ENCODE measurements at places on chromosomes 2 and 18.

GRCh38 chr18:50061876-50062517 is 132.9 kb downstream of the MYO5B start:
- no peak for DNase-seq

DNA sequence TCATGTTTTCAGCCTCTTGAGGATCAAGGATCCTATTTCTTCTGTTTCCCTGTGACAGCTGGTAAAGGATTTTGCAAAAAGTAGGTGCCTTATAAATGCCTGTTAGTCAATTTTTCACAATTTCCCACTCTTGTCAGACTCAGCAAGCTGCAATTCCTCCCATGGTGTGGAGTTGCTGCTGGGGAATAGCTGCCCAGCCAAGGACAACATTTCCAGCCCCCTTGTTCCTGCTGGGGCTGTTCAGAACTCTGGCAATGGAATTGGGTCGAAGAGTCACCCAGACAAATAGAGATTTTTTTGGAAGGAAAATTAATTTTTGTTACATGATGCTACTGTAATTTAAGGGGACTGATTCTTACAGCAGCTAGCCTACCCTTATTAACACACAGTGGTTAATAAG is 43.7 kb downstream of the FSHR start:
- DNase-seq = no peak

DNA sequence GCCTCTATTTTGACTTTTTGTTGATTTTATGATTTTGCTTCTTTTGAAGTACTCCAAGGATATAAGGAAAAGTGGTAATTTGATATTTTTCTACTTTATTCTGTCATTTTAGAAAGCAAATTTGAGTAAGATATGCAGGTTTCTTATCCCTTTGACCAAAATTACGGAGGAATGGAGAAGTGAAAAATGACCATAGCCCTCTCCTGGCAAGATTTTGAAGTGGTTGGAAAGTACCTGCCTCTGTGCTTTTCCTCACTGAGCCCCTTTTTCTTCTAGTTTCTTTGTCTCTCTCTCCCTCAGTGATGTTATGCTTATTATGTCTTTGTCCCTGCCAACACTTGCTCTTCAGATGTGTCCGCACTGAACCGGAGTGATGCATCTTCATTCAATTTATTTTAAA is 898.1 kb downstream of the EPHA4 start:
- no peak for DNase-seq

GRCh38 chr2:170843656-170844055 is 27.0 kb downstream of the GAD1 start:
- DNase-seq = no peak

DNA sequence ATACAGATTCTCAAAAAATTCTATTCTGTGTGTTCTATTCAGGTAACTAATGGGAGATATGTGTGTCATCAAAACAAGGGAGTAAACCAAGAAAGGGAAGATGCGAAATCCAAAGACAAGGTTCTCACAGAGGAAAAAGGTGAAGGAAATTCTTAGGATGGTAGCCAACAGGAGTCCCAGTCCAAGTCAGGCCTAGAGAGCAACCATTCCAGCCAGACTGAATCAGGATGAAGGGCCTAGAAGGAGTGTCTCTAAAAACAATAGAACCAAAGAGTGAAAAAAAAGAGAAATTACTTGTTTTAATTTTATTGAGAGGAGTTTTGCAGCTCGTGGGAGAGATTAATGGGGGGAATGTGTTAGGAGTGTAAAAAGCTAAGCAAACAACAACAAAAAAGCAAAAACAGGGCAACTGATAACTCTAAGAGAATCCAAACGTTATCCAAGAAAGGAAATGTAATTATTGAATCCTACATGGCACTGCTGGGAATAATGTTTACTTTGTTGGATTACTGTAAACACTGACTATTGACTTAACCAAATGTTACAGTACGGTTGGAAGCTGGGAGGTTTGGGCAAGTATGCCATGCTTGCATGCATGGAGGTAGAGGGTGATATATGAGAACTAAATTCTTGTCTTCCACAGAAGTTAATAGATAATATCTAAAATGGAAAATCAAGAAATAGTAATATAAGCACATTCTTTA is 12.3 kb downstream of the MAP3K20 start:
- DNase-seq = no peak

DNA sequence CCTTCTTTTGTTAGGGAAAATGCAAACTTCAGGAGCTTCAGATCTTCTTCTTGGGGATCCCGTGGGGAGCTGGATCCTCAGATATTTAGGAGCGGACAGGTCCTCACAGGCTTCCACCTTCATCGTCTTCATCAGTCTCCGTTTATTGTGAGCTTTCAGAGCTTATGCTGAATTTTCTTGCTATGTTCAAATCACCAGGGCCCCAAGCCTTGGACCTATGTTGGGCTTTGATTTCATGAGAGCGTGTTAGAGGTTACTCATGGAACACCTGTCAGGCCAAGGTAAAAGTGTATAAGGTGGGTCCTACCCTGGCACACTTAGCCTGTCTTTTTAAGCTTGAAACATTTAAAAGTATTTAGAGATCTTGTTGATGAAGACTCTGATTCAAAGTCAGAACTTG is 212.9 kb downstream of the FAM210A start:
- DNase-seq = no peak

DNA sequence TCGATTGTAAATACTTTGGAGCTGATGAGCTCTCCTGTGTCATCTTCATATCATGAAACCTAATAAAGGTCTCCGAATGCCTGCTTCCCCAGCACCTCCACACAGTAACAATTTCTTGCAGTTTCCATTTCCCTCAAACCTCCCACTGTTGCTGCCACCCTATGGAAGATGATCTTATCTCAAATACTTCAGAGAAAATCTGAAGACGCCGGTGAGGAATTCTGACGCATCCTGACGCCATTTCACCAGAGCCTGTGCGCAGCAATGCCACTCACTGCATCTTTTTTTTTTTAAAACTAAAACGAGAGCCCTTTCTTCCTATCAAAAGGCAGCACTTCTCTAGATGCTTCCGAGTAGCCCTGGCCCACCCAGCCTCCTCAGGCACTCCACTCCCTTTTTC is 31.9 kb upstream of the GNAL start:
- DNase-seq = no peak

- no peak for DNase-seq
Observed at GRCh38 chr2:211035548-211036185, 479.3 kb downstream of the CPS1 start.

DNA sequence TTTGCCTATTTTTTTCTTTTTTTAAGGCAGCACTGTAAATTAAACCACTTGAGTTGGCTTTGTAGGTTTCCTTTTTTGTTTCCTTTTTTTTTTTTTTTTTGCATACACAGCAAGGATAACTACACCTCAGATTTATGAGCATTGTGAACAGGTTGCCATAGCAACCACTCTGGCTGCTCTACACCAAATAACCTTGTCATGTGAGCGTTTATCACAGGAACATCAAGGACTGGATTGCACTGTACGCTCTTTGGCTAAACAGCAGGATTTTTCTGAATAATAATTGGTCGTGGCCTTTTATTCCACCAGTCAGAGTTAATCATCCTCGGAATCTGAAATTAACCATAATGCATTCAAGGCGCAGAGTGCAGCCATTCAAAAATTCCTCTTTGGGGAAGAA is 199.1 kb upstream of the SLC14A2 start:
- DNase-seq = no peak

- DNase-seq = no peak
Observed at GRCh38 chr2:12685145-12685544, 31.6 kb upstream of the TRIB2 start.

GRCh38 chr18:30432349-30432748 is 610.2 kb downstream of the DSC3 start:
- no peak for DNase-seq

DNA sequence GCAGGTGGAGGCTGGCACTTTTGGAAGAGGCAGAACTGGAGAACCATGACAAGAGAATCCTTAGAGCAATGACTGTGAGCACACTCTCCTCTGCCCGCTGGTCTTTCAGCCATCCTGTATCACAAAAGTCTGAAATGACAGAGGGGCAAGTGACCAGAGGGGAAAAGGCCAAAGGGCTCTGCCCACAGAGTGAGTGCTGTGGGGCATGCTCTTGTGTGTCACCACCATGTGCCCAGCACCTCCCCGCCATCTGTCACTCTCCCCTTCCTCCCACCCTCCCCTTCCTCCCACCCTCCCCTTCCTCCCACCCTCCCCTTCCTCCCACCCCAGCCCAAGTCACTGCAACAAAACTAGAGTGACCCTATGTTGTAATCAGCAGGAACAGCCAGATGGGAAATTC is 31.9 kb downstream of the DAW1 start:
- DNase-seq = no peak

DNA sequence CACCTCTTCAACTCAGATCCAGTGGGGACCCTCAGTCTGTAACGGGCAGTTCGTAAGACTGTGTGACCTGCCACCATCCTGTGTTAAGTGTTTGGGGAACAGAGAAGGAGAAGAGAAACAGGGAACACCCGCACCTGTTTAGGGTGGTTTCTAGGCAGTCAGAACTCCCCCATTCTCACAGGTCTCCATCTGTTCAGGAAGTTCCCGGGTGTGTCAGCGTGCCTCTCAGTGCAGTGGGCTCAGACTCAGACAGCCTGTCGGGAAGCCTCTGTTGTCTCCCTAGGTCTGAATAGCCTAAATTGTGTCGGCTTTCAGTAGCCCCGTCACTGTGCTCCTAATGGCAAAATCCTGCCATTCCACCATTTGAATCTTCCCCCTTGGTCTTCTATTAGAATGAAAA is 256.6 kb downstream of the LOXHD1 start:
- DNase-seq = no peak

- DNase-seq = no peak
Observed at GRCh38 chr2:101658387-101658786, 39.1 kb upstream of the MAP4K4 start.

GRCh38 chr2:113965644-113966043 is 75.8 kb downstream of the ACTR3 start:
- no peak for DNase-seq

DNA sequence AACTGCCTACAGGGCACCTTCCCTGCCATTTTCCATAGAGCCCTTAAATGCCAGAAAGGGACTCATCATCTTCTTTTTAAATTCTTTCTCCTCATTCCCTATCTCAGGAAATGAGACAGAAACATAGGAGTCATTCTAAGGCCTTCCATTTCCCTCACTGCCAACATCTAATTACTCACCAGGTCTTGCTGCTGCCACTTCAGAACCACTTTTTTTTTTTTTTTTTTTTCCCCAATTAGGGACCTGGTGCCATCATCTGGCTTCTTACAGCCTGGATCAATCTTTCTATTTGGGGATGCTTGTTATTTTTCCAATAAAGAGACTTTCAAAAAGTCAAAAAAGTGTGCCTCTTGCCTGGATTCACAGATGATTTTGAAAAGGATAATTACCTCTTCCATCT is 373.4 kb downstream of the LPIN1 start:
- no peak for DNase-seq

DNA sequence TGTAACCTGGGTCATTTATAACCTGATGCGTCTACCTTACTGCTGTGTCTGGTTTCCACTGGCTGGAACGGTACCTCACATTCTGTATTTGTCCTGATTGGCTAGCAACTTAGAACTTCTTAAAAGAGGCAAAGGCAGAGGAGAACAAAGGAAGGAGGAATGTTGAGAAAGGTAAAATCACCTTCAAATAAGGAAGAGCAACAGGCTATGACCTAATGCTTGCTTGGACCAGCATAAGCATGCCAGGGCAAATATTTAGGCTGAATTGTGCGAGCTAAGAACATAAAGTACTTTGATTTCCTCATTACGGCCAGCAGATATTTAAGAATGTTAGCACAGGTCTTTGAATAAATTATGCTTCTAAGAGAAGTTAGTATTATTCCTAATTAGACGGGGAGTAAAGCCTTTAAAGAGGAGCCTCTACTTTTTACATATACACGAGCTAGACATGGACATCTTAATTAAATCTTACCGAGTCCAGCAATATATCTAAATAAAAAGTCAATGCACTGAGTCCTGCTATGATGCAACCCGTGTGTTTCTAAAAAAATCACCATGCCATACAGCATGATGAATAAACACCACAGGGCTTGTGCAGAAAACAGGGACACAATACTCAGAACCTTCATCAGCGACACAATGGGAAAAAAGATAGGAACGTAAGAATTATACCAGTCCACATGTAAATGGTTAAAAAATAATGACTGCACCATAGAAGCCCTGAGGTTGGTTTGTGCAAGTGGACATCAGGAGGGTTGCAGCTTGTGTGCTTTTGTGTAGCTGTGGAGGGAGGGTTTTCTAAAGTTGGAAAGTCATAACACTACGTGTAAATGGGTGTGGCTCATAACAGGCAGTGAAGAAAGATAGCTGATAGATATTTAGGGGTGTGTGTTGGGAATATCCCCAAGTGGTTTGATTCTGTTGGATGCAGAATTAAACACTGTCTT is 14.2 kb downstream of the SEPTIN2 start:
- DNase-seq = no peak

DNA sequence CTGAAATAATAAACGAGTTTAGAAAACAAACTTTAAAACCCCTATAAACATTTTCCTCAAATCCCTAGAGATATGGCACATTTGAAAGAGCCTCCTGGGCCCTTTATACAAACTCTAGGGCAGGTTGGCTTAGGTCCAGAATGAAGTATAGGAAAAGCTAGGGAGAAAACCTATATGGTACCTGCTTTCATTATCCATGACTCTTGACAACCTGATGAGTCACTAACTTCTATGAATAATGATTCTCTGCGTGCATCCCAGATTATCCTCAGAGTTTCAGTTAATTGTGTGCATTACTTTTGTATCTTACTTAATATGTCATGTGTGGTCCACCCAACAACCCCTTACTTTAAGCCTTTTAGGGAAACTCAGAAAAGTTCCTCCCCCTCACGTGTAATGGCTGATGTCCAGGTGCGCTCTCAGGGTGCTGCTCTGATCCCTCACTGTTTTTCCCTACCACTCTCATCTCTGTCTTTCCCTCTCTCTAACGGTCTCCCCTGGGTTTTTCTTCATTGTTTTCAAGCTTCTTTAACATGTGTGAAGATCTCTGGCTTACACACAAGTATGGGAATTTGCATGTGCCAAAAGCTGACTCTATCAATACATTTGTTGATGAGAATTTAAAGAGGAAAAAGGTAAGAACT is 78.5 kb downstream of the LRP1B start:
- no peak for DNase-seq

DNA sequence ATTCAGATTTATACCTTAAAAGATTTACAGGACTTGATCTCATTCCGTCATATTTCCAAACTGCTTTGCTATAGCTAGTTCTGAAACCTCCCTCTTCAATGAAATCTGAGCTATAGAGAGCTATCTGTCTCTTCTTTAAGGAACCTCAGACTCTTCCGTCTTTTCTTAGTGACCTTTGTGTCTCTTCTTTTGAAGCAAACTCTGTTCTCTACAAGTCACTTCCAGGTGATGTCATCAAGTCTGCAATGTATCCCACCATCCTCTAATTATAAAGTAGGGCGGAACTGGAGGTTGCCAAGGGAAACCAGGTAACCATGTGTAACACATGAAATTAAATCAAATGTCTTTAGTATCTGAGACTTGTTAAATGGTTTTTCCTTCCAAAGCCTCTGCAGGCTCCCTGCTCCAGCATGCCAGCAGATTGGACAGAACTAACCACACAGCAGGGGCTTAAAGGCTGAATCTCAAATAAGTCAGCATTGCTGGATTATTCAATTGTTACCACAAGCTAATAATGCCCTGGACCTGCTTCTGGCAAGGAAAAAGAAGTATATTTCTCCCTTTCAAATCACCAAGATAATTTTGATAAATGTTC is 41.2 kb upstream of the PEX13 start:
- no peak for DNase-seq
